ENCODE measurements at places on chromosomes 4 and X.

DNA sequence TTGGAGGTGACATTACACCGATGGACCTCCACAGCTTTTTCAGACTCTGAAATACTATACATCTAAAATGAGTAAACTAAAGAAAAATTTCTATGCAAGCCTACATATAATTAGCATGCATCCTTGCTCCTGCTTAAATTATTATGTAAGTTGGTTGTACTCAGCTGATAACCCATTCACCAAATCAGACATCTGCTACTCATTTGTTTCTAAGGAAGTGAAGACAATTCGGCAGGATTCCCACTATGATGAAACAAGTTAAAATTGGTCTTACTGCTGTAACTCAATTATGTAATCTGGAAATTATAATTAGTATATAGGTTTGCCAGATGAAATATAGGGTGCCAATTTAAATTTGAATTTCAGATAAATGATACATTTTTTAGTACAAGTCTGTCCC is 59.5 kb upstream of the FGF13 start:
- no peak for DNase-seq

- no peak for DNase-seq
Measured at GRCh38 chr4:86508436-86508835, 85.7 kb upstream of the PTPN13 start.

DNA sequence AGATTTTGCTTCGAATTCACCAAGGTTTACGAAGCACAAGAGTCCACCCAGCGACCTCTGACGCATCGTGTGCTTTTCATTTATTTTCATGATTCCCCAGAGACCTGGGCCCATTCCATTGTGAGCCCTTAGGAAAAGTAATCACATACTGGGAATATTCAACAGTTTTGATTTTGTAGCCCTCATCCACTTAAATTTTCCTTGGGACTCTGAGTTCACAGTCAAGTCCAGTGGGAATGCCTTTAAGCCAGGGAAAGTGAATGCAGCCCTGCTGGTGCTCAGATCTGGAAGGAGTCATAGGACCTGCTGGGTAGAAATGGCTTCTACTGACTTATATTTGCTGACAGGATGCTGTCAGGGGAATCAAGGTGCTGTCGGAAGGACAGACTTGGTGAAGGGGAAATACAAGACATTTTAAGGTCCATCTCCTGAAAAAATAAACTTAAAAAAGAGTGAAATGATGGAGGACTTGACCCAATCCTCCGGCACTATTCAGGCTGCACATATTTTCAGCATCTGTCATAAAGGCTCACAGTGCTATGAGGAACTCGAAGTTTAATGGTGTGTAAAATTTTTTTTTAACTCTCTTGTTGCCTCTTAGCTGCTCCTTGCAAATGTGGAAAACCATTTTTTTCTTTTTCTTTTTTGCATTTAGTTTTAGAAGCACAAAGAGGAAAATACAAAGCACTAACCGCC is 204.9 kb downstream of the MID1 start:
- no peak for DNase-seq

DNA sequence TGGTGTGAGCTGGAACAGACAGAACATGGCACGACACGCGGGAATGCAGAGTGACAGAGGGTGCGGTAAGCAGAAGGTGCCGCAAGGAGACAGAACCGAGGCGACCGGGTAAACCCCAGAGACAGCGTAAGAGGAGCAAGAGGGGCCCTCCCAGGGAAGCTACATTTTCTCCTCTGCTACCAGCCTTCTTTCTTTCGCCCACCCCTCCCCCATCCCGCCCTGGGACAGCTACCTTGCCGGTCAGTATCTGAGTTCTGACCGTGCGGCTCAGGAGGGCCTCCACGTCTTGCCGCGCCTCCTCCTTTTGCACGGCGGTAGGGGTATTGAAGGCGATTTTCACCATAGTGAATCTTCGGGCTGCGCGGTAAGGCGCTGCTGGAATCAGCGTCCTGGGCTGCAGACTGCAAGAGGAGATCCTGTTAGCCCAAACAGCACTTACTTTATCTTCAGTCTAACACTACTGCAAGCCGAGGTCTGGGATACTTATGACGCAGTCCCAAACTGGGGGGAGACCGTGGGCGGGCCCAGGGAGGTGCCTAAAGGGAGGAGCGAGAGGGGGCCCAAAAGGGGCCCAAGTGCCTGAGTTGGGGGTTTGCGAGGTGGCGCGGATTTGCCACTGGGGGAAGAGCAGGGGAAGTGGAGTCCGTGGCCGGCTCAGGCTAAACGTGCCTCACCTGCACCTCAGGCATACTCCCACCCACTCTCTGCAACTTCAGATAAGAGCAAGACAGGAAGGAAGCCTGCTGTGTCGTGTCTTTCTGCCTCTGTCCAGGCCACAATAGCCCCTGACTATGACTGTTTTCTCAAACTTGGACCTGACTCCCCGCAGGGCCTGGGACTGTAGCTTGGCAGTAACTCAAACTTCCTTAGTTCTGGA is at the start of gene ITM2A:
ITM2A (minus strand) TSS at position 462 of the 877 bp plus-strand sequence; CDS start at position 343, 119 bp downstream.
- no peak for DNase-seq

DNA sequence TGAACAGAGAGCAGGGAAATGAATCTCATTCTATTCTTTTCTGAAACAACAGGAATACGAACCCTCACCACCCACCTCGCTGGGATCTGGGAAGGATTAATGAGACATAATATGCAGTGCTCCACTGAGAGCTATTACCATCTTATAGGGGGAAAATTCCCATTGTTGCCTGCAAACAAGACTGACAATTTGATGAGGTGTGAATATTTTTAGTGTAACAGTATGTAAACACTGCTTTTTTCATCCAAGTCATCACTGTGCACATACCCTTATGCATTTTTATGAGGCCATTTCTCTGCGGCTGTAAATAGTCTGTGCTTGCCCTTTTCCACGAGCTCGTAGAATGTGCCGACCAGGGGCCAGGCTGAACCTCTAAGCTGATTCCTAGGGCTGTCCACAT is 285.6 kb upstream of the CPEB2 start:
- DNase-seq = no peak

DNA sequence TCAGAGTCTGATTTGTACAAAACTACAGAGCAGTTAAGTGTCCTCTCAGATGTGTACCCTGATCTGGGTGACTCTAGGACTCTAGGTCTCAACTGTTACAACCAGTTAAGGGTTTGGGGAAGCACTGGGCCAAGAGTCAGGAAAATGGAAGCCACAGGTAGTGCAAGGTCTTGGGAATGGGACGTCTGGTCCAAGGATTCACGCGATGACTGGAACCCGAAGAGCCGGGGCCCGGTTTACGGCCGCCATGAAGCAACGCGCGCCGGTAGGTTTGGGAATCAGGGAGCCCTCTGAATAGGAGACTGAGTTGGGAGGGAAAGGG is 321 bp upstream of the HPRT1 start:
- no peak for DNase-seq

DNA sequence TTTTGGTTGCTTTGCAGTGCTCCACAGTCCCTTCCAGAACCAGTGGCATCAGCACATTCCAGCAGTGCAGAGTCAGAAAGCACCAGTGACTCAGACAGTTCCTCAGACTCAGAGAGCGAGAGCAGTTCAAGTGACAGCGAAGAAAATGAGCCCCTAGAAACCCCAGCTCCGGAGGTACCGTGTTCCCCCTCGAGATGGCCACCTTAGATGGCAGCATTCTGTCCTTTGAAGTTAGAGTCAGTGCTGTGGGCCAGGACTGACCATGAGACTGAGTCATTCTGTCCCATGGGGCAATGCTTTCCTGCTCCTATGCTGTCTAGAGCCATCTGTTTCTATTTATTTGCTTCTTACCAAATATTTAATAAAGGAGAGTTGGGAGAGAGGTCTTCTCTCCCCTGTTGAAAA is 112.3 kb downstream of the KLHL8 start:
- peak; percentile 57 for DNase-seq

DNA sequence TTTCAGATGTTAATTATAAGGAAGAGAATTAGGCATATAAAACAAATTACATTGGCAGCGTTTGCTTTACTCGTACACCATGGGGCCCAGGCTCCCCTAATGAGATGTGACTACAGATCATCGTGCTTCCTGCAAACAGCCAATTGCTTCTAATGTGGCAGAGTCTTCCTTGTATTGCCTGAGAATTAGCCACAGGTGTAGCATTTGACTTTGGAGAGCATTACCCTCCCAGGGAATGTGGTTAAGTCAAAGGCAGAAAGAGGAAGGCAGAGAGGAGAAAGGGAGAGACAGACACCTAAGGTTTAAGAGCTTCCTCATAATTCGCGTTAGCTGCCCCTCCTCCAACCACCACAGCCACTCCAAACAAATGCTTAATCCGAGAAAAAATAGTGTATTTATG is 97.0 kb downstream of the MID1IP1 start:
- DNase-seq = no peak

GRCh38 chr4:13137390-13137789 is 346.8 kb downstream of the RAB28 start:
- DNase-seq = no peak

- DNase-seq = no peak
Measured at GRCh38 chrX:7071390-7071789, 76.1 kb upstream of the STS start.

DNA sequence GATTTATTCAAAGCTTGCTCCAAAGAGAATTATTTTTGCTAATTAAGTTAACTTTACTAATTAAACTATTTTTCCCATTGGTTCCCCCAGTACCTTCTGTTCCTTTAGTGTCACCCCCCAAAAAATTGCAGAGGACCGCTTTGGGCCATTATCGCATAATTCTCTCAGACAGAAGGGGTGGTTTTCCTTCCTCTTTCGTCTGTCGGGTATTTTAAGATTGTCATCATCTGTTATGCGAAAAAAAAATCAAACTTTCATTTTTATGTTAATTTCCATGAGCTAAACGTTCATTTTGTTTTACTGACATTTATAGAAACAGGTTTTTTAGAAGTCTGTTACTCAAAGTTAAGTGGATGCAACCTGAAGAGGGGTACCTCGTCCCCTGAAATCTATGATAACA is 76.2 kb upstream of the DDX3X start:
- no peak for DNase-seq

DNA sequence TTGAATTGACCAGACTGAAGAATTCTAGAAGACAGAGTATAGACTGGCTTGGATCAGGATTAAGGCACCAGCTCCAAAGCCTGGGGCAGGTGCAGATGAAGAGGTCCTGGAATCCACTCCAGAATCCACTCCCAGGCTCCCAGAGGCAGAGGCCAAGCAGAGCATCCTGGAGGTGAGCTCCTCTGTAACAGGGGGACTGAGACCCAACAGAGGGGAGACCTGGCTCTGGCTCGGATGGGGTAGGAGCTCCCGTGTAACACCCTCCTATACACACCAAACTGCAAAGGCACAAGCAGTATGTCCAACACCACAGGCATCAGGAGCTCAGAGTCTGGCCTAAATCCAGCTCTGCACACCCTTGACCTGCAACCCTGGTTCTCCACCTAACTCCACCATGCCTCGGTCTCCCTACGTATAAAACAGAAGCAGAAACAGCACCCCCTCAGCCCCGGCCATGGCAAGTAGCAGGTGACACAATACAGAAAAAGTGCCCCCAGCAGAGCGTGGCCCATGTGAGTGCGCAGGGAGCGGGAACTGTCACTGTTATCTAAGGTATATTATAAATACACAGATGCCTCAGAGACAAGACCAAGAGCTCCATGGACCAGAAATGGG is 14.9 kb downstream of the RNF212 start:
- no peak for DNase-seq

DNA sequence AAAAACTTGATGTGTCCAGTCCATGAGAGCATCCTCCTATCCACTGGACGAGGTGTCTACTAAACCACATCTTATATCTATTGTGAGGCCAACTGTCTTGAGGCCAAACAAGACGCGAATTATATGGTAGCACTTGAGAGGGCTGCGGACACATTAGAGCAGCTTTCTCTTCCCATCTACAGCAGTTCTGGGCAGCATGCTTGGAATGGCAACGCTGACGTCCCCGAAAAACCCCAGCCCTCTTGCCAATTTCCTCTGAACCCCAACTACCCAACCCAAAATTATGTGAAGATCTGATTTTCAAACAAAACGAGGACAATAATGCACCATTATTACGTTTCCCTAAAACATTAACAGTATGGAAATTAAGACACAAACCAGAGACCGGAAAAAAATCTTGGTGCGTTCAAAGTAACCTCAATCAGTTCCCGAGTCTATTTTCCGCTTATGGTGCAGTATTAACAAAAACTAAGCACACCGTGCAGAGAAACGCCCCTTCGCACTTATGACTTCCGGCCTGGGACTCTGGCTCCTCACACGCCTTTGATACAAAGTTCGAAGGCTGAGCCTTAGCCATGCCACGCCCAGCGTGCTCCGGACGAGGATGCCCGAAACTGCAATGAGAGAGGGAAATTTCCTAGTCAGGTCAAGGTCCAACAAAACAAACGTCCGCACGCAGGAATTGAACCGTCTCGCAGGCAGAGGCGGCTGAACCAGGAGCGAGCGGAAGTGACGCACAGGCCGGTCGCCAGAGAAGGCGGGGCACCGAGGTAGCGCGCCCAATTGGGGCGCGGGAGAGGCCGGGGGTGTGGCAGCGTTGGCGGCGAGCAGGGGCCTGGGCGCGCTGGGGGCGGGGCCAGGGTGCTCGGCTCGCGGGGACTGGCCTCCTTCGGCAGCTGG is 458 bp upstream of the AP1AR start:
- peak; percentile 92 for DNase-seq

- DNase-seq = no peak
Measured at GRCh38 chrX:43493756-43494155, 162.3 kb upstream of the MAOA start.

- no peak for DNase-seq
Measured at GRCh38 chr4:154464654-154465053, 26.9 kb downstream of the DCHS2 start.

GRCh38 chr4:3177426-3177825 is 71.5 kb upstream of the MSANTD1 start:
- no peak for DNase-seq

GRCh38 chr4:6701371-6701770 is 7.7 kb downstream of the S100P start:
- DNase-seq = no peak

DNA sequence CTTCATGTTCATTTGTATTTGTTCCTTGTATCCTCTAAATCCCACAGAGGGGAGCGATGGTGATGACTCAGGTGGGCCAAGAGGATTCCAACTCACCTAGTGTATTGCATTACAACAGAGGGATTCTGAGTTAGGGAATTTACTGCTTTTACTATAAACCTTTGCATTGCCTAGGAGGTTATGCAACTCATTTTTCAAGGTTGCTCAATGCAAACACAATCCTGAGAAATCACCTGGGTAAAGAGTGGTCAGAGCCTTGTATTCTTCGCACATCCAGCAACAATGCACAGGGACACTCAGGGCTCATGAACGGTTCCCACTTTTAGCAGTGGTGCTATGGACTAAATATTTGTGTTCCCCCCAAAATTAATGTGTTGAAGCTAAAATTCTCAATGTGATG is 28.6 kb upstream of the LSM6 start:
- no peak for DNase-seq

- DNase-seq = no peak
Measured at GRCh38 chrX:72247206-72247942, 8.5 kb upstream of the ERCC6L start.
